Astrocyte (in vitro differentiated cells and primary cell): ENCODE measurements at places on chromosomes 4 and X.

- DNase-seq: no peak
Measured at GRCh38 chr4:16139066-16139945, 55.5 kb upstream of the PROM1 start.

DNA sequence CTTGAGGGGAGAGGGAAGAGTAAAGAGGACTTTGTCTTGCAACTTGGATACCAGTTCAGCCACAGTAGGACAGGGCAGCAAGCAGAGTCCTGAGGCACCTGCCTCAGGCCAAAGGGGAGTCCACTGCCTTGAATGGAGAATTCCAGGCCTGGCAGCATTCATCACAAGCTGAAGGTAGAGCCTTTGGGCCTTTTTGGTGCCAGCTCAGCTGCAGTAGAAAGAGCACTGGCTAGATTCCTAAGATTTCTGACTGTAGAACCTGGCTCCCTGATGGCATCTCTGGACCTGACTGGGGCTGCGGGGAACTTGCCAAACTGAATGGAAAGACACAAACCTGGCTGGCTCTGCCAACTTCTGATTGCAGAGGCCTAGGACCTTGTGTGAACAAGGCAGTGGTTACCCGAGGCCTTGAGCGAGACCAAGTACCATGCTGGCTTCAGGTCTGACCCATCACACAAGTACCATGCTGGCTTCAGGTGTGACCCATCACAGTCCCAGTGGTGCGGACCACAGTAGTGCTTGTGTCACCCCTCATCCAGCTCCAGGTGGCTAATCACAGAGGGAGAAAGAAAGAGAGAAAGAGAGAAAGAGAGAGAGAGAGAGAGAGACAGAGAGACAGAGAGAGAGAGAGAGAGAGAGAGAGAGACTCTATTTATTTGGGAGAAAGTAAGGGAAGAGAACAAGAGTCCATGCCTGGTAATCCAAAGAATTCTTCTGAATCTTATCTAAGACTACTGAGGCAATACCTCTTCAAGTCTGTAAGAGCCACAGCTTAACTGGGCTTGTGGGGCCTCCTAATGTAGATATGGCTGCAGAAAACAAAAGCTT is 137.6 kb upstream of the SPIN4 start:
- DNase-seq: no peak

- no peak for DNase-seq
Measured at GRCh38 chrX:139766545-139766983, 58.6 kb upstream of the MCF2 start.

GRCh38 chr4:165464813-165465381 is 86.1 kb downstream of the CPE start:
- peak; percentile 30 for DNase-seq

DNA sequence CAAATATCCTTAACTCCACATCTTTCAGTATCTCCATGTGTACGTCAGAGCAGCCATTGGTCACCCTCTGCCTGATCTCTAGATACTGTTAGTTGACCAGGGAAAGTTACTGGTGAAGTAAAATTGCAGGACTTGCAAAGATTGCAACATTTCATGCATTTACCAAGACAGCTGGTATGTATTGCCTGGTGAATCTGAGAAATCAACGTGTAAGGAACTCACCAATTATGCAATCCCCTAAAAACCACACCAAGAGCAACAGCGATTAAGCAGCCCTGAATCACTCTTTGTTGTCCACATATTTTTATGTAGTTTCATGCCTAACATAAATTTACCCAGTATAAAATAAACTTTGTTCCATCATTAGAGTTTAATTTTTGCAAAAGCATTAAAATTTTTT is 271.2 kb downstream of the NLGN4X start:
- peak; percentile 83 for DNase-seq

- DNase-seq: peak; percentile 55
Measured at GRCh38 chr4:19478791-19479190, 772.9 kb upstream of the SLIT2 start.

DNA sequence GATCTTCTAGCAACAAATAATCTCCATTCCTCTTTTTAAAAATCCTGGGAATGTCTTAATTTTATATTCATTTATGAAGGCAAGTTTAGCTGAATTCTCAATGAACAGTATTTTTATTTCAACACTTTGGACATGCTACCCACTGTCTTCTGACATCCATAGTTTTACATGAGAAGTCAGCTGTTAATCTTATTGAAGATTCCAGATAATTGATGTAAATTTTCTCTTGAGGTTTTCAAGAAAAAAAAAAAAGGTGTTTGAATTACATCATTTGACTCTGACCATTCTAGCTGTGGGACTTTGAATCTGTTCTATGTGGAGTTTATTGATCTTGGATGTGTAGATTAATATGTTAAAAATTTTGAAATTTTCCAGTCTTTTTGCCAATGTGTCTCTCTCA is 28.0 kb downstream of the PDHA2 start:
- DNase-seq: peak; percentile 8

- DNase-seq: peak; percentile 99
Measured at GRCh38 chr4:40990236-40990898, 224.0 kb downstream of the APBB2 start.
